ENCODE measurements at places on chromosomes 2 and 18. TPM values are rescaled to one million over a fixed set of nuclear protein-coding genes. Genes with fewer than 3 reads are reported as not detected.

- DNase-seq = no peak
Observed at GRCh38 chr18:23095463-23095862, 39.8 kb upstream of the CABLES1 start.

- no peak for DNase-seq
Observed at GRCh38 chr2:31227711-31228125, 6.2 kb upstream of the EHD3 start.

ZNF385B gene
- not detected for total RNA-seq

LOXHD1 gene
- not detected for total RNA-seq

Data from Daoy (cell line).